ENCODE measurements at places on chromosomes 7 and 10.
A peak's percentile ranks its signal among the peaks of the same experiment; 100 is the strongest.

DNA sequence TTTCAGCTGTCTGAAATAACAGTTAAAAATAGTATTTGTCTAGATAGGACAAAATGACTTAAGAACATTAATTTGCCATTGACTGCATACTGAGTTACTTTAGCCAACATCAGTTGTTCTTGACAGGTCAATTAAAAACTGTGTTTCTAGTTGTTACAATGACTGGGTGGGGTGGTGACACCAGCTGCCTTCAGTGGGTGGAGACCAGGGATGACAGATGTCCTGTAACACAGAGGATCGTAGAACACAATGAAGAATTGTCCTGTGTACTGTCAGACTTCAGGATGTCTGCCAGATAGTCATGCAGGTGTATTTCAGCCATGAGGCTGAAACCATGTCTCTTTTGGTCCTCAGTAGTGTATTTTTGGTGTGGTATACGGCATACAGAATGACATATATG is 24.4 kb downstream of the TRUB1 start:
- DNase-seq, result no peak

DNA sequence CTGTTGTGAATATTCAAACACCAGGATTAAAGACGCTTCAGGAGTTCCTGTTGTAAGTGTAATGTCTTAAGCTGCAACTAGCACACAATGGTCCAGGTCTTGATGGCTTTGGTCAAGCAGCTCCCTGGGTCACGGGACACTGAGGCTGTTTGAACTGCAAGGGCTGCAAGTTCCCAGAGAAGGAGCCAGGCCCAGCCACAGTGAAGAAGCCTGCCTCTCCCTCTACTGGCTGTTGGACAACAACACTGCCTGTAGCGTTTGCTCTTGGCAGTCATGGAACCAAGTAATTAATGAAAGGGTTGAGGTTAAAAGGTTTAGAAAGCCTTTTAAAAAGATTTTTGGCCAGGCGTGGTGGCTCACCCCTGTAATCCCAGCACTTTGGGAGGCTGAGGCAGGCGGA is 31.9 kb upstream of the GUSB start:
- peak; percentile 34 for DNase-seq

- DNase-seq, result no peak
Observed at GRCh38 chr7:151494298-151495284, 25.1 kb downstream of the RHEB start.

DNA sequence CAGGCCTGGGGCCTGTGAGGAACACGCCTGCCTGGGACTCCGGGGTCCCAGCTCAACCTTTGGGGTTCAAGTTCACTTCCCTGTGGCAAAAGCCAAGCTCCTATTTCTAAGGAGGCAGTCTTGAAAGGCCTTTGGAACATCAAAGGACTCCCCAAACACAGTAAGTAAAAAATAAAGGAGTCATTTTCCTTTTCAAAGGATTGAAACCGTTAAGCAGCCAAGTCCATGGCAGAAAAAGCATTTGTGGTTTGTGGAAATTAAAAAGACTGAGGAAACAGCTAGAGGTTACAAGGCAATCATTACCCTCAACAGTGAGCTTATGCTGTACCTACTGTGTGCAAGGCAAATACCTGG is 200.8 kb downstream of the MYOF start:
- DNase-seq, result no peak

DNA sequence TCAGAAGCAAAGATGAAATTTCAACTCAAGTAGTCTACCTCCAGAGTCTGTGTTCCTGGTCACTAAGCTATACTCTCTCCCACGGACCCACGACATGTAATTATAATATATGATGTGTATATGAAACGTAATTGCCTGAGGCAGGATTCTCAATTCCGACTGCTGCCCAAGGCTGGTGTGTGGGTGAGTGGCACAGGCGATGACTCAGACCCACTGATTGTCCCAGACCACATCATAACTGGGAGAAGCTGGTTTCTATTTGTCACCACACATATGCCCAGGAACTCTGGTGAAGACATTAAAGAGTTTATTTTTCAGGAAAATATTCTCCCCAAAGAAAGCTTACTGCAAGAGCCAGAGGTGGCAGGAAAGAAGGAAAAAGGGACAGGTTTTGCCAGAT is 219.3 kb downstream of the JAZF1 start:
- no peak for DNase-seq

DNA sequence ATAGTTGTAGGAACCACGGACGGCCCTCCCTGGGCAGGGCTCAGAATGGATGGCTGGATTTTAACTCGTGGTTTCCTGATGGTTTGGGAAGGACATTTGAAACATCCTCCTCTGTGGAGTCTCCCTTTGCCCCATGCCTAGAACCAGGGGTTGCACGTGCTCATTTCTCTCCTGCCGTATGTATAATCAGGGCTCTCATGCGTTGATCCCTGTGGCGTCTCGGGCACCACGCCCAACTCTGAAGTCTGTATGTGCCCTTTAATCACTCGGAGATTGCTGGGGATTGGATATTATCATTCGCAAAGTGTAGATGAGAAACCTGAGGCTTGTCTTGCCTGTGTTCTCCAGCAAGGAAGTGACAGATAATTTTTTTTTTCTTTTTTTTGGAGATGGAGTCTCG is 257.1 kb downstream of the CAMK1D start:
- DNase-seq, result no peak

DNA sequence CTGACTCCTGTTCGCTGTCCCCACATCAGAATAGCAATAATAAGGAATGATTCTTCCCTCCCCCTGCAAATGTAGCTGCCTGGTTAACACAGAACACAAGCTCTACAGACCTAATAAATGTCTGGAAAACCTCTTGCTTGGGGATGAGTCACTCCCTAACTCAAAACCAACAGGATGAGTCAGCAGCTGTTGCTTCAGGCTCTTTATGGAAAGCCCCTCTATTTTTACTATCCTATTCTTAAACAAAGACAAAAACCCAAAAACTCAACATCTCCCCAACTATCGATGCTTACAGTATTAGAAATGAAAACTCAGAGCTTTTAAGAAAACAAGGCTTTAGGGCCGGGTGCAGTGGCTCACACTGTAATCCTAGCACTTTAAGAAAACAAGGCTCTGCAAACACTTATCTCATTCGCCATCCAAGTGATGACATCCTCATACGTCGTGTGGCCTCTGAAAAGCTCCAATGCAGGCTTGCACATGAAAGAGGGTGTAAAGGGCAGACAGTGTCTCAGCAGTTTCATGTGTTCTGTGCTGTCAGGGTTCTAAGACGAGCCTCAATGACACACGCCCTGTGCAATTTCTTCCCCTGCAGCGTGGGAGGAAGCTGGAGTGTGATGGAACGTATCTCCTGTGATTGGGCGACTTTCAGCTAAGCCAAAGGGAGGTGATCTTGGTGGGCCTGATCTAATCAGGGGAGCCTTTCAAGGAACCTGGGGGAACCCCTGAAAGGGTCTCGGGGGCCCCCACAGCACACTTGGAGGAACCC is 70.1 kb downstream of the AMZ1 start:
- DNase-seq, result peak; percentile 83

GRCh38 chr7:31335161-31335856 is 5.2 kb downstream of the NEUROD6 start:
- DNase-seq, result no peak

GRCh38 chr10:30931094-30931493 is 100.6 kb downstream of the ZNF438 start:
- no peak for DNase-seq

GRCh38 chr7:127769696-127770400 is 117.9 kb downstream of the SND1 start:
- no peak for DNase-seq

DNA sequence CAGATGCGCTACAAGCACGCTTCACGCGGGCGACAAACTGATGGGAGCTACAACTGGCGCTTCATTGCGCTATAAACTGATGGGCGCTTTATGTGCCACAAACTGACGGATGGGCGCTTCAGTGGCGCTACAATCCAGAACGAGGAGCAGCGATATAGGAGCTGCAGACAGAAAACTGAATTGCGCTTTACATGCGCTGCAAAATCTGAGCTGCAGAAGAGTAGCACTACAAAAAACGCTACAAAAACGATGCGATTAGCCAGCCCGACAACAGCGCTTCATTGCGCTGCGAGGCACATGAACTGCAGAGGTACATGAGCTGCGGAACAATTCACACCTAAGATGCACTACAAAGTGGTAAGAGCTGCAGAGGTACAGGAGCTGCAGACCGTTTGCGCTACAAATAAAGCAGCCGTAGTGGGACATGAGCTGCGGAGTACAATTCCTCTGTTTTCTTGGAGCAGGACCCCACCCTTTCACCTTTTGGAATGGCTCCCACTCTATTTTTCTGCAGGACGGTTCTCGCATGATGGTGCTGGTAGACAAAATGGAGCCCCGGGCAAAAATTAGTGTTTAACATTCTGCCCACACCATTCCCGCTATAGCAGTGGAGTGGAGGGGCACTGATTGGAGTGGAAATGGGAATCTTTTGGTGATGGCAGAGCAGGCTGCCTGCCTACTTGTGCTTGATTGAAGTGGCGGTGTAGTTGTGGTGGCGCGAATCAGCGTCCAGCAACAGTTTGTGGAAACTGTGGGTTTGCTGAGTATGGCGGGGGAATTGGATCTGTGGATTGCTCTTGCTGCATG is 1.2 kb upstream of the SGCE start:
- peak; percentile 55 for DNase-seq

DNA sequence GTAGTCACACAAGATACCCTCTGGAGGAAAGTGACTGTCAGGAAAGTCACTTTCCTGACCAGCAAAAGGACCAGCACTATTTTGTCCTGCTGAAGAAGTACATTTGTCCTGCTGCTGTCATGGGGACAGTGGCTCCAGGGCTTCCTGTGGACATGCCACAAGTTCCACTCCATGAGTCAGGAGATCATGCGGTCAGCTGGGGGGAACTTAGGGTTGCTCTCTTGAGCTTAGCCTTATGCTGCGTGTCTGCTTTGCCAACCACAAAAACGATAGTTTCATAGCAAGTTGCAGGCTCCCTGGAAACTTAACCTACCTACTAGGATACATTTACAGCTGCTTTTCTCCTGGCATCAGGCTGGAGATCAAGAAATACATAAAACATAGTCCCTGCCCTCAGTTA is 19.8 kb upstream of the ALOX5 start:
- no peak for DNase-seq

- peak; percentile 9 for DNase-seq
Observed at GRCh38 chr7:1087952-1088920, at the start of gene GPER1. Gene GPER1, plus strand, starts transcription at chr7:1088113. Its CDS starts 3,616 bp downstream, at chr7:1091729.

DNA sequence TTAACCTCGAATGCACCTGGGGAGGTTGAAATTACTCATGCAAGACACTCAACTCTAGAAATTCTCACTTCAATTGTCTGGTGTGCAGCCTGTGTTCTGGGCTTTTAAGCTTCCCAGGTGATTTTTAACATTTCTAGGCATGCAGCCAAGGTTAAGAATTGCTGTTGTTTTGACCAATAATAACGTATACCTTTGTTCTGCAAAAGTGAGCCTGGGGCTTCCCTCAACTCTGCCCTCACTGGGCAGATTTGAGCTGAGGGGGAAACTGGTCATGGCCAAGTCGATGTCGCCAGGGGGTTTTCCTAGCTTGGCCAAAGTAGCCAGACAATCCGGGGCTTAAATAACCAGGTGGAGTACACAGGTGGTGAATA is 568 bp downstream of the PRSS2 start:
- no peak for DNase-seq

GRCh38 chr10:34575882-34576281 is 239.2 kb downstream of the PARD3 start:
- DNase-seq, result no peak

DNA sequence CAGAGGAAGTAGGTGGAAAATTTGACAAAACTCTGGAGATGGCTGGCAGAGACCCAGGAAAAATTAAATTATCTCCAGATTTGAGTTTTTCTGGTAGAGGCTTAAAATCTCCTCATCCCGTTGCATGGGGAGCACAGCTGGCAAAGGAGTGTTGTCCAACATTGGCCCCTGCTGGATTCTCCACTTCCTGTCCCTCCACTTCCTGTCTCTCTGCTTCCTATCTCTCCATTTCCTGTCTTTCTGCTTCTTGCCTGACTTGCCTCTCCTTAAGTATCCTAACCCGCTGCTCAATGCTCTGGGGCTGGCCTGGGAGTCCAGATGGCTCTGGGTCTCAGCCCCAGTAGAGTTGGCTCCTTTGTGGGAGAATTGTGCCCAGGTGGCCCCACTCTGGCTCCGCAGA is 65.8 kb upstream of the EMX2 start:
- no peak for DNase-seq

GRCh38 chr7:157235357-157236333 is 96.9 kb downstream of the UBE3C start:
- DNase-seq, result no peak

All from KBM-7 (cell line).